ENCODE measurements at places on chromosomes 5 and 9. TPM values are rescaled to one million over a fixed set of nuclear protein-coding genes. Genes with fewer than 3 reads are reported as not detected.

DNA sequence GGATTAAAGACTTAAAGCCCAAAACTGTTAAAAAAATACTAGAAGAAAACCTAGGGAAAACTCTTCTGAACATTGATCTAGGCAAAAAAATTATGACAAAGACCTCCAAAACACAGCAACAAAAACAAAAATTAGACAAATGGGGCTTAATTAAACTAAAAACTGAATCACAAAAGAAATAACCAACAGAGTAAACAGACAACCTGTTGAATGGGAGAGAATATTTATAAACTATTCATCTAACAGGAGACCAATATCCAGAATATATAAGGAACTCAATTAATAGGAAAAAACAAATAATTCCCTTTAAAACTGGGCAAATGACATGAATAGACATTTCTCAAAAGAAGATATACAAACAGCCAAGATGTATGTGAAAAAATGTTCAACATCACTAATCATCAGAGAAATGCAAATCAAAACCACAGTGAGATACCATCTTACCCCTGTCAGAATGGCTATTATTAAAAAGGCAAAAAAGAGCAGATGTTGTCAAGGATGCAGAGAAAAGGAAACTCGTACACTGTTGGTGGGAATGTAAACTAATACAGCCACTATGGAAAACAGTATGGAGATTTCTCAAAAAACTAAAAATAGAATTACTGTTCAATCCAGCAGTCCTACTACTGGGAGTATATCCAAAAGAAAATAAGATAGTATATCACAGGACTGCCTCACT is 50.2 kb upstream of the TLX3 start:
- no peak for DNase-seq

DNA sequence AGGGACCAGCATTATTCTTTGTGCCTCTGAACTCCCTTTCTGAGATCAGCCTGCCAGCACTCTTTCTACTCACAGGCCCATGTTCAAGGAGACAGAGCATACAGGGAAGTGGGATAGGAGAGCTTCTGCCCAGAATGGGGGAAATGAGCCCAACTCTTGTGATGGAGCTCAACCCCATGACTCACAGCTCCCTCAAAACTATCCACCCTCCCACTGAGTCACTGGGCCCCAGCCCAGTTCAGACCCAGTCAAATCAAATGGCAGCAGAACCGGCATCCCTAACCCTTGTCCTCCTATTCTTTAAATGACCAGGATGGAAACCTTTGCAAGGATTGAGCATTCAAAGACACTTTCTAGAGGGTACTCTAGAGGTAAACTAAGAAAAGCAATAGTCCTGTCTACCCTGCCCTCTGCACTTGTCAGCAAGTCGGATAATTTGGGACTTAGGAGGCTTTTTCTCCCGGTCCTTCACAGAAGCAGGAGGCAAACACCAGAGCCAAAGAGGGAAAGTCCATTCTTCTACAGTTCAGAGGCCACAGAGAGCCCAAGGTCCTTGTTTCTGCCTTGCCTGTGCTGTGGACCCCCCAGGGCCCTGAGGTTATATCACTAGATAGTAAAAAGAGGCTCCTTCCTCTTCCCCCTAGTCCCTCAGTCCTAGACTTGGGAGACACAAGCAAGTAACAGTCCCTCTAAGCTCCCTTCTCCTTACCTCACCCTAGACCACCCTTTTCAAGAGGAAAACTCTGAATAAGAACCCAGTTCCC is 3.2 kb downstream of the ATOSB start:
- no peak for DNase-seq

DNA sequence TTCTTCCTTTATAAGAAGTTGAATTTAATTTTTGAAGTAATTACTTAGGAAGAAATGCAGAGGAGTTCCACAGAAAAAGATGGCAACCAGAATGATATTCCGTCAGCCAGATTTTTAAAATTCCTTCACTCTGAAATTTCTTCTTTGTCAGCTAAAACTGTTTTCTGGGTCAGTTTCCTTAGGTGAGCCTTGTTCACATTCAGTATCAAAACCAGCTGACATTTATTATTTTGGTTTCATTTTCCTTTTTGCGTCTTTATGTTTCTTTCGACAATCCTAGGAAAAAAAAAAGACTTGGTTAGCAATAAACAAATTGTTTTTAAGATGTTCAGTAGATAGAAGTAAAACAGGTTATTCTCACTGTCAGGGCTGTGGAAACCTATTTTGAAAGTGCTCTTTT is 4.1 kb upstream of the IARS1 start:
- DNase-seq: no peak

Gene SUSD3
- 2.8 TPM for total RNA-seq

DNA sequence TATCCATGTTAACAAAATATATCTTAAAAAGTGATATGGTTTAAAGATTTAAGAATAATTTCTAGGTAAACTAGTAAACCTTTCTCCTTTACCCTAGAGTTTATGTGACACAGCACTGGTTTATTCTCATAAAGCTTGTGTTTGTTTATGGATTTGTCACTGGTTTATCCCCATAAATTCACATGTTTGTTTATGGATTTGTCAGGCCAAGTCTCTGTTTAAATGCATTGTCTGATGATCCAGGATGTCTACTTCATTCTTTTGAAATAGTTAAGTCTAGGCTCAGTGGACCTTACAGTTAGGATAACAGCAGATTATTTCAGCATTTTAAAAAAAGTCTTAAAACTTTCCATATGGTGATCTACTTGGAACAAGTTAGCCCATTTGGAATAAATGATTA is 334.0 kb downstream of the ARRDC3 start:
- no peak for DNase-seq

- DNase-seq: no peak
Observed at GRCh38 chr9:88994469-88995199, 3.4 kb downstream of the S1PR3 start.

Gene EPB41L4B
- total RNA-seq: 22.4 TPM

DNA sequence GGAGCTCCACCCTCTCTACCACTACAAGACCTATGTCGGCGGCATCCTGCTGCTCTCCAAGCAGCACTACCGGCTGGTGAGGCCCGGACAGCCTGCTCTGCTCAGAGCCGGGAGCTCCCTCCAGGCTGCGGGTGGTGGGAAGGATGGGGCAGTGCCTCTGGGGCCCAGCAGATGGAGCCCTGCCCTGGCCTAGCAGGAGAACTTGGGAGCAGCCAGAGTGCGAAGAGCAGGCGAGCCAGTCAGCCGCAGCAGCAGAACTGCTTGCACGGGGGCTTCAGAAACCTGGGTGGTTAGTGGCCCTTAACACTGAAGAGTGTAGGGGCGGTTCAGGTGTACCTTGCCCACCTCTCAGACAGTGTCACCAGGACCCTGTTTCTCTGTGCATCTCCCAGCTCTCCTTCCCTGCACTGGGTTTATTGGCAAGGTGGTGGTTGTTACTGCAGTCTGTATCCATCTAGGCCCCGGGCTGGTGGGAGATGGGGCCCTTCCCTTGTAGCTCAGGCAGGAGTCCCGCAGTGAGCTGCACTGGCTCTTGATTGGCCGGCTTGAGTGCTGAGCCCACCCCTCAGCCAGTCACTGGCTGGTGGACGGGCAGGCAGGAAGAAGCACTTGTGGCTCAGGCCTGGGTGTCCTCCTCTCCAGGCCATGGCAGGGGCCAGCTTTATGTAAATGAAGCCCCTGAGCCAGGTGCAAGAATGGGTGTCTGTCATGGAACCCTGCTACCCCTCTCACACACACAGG is 7.7 kb downstream of the B4GALT7 start:
- DNase-seq: no peak

DNA sequence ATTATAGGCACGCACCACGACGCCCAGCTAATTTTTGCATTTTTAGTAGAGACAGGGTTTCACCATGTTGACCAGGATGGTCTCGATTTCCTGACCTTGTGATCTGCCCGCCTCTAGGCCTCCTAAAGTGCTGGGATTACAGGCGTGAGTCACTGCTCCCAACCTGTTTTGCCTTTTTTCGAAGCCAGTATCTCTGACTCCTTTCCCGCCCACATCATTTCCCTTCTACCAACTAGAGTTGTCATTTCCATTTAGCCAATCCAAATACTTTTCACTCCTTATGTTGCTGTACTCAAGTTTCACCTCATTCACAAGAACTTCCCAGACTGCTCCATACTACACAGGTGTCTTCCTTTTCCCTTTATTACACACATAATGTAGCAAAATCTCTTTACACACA is 502.6 kb upstream of the CDH6 start:
- no peak for DNase-seq

- no peak for DNase-seq
Observed at GRCh38 chr5:99773290-99773689, 761.9 kb upstream of the FAM174A start.

DNA sequence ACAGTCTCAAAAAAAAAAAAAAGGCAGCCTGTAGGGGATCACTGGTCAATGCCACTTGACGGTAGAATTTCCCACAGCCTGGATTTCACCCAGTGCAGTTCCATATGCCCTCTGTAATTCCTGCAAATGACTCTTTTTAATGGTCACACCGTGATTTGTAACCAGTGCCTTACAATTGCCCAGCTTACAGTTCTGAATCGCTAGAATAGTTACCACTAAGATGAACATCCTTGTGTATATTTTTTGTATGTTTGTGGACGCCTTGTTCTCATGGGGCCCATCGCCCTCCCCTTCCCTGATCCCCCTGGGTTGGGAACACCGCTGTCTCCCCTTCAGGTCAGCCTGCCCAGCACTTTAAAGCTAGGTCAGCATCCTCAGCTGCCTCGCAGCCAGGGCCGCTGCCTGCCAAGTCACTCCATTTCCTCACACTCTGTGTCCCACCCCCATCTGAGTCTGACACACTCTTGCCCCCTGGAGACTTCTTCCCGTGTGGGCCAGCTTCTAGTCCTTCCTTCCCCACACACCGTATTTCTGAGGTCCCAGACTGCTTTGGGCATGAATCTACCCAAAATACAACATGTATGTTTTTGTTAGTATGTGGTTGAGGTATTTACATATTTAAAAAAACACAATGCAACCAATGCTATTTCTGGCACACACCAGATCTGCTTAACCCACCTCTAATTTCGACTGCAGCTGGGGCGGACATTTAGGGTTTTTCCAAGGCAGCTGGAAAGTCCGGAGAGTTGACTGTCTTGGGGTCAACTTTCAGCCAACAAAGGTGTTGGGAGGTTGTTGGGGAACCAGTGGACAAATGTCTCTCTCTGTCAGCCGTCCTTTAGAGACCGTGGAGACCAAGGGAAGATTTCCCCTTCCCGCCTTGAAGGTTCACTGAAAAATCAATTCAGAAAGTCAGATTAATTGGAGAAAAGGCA is 120.5 kb upstream of the NEK6 start:
- DNase-seq: peak; percentile 56

DNA sequence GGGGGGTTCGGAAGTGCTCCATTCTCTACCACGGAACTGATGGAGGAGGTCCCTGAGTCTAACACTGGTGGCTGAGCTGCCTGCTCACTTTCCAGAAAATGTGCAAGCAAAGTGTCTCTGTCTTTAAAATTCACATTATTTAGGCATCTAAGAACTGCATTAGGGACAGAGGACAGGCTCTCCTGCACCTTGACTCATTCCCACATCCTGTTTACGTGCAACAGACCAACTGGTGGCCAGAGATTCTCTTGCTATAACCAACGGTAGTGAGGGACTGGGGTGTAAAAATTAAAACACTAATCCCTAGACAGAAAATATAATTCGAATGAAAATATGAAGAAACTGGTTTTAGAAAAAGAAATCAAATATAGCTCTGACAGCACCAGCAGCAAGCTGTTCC is 320.9 kb downstream of the IRX2 start:
- no peak for DNase-seq

DNA sequence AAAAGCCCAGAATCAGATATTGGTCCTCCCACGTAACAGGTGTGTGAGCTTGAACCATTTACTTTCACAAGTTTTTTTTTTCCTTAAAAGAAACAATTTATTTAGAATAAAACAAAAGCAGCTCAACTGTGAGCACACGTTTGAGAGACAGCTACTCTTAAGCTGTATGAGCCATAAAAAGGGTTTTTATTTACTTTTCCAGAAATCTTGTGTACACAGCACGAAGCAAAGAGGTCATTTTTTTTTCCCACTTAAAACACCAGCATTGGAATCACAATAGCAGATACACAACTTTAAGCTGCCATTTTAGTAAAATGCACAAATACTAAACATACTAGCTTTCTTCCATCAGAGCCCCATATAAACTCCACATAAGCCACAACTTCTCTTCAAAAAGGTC is 44.6 kb downstream of the JAKMIP2 start:
- no peak for DNase-seq

Gene ADAMTS16
- total RNA-seq: not detected

- no peak for DNase-seq
Observed at GRCh38 chr5:108141676-108142075, 240.2 kb downstream of the FBXL17 start.

GRCh38 chr9:112569186-112569585 is 82.6 kb downstream of the KIAA1958 start:
- DNase-seq: no peak

DNA sequence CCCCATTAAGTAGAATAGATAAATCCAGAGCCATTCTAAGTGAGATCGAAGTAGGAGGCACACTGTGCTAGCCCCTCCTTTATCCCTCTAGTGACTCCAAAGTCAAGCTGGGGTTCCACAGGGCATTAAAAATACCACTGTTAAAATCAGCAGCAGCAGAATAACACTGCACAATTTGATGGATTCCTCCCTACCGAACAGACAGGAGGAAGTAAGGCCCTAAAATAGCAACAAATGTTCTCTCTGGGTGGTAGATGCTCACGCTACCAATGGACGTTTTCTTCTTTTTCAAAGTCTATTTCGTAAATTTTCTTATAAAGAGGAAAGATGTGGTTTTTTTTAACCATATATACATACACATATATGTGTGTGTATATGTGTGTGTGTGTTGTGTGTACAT is 54.4 kb downstream of the FBXW11 start:
- no peak for DNase-seq

- DNase-seq: peak; percentile 64
Observed at GRCh38 chr9:101485924-101486692, 47.5 kb upstream of the RNF20 start.

DNA sequence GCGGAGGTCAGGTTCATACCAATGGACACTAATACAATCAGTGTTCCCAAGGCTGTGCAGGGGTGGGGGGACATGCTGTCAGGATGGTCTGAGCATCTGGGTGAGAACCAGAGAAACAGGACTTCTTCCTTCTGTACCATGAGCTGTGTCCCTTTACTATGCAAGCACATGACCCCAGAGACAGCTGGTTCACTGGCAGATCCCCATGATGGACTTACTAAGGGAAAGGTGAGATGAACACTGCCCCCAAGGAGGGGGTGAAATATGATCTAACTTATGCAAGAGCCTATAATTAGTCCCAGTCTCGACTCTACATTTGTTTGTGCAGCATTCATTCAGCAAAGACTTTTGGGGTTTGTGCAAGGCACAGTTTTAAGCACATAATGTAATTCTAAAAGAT is 91.4 kb downstream of the LIFR start:
- no peak for DNase-seq

Gene EIF4E1B
- total RNA-seq: not detected

DNA sequence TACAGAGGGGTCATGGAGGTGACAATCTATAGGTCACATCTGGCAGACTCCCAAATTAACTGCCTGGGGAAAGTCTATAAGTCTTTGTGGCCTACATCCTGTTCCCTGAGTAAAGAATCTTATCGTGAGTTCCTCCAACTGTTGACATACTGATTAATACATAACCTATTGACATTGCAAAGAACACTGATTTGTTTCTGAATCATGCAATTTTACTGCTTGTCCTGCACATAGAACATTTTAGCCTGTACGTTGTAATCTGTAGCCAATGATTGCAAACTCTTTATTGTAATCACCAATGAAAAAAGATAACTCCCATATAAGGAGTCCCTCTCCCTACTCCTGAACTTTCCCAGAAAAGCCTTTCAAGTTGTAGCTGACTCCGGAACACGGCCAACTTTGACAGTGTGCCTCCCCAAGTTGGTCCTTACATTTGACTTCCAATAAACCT is 18.8 kb upstream of the OR2K2 start:
- DNase-seq: no peak

GRCh38 chr9:34366365-34366764 is 10.3 kb downstream of the MYORG start:
- no peak for DNase-seq
